ENCODE measurements at places on chromosomes 12 and 14.
A peak's percentile ranks its signal among the peaks of the same experiment; 100 is the strongest.

GRCh38 chr12:50508970-50509663 is 4.3 kb downstream of the DIP2B start:
- no peak for DNase-seq

DNA sequence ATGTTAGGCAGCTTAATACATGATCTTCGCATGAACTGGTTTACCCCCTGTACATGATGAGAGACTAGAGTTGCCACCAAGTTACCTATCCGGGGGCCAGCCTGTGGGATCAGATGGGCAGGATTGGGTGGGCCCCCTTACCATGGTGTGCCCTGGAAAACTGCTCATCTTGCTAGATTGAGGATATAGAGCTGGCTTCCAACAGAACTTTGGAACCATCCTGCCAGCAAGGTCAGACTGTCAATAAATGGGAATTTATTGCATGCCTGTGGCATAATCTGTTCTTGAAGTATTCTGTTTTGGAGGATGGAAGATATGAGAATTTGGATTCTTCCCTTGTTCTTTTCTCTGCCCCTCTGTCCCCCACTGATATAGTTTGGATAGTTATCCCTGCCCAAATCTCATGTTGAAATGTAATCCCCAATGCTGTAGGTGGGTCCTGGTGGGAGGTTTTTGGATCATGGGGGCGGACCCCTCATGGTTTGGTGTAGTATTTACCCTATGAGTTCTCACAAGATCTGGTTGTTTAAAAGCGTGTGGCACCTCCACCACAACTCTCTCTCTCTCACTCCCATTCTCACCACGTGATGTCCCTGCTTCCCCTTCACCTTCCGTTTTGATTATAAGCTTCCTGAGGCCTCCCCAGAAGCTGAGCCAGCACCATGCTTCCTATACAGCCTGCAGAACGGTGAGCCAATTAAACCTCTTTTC is 3.7 kb upstream of the TM9SF1 start:
- DNase-seq = no peak

DNA sequence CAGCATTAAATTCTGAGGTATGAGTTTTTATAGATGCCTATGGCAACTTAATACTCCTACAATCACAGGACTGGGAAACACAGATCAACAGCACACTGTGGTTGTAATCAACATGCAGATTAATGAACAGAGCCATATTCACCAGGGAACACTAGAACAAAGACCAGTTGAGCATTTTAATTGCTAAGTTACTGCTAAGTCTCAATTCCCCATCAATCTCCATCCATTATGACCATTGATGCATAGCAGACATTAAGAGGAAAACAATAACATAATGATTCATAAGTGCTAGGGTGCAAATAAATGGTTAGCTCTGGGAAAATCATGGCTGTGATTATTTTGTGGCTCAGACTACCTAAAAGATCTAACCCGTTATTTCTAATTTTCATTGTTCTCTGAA is 505.6 kb downstream of the TRHDE start:
- no peak for DNase-seq

GRCh38 chr12:41532072-41532471 is 344.0 kb downstream of the PDZRN4 start:
- DNase-seq = no peak

GRCh38 chr14:83433618-83434017 is 1900.0 kb upstream of the SEL1L start:
- no peak for DNase-seq

DNA sequence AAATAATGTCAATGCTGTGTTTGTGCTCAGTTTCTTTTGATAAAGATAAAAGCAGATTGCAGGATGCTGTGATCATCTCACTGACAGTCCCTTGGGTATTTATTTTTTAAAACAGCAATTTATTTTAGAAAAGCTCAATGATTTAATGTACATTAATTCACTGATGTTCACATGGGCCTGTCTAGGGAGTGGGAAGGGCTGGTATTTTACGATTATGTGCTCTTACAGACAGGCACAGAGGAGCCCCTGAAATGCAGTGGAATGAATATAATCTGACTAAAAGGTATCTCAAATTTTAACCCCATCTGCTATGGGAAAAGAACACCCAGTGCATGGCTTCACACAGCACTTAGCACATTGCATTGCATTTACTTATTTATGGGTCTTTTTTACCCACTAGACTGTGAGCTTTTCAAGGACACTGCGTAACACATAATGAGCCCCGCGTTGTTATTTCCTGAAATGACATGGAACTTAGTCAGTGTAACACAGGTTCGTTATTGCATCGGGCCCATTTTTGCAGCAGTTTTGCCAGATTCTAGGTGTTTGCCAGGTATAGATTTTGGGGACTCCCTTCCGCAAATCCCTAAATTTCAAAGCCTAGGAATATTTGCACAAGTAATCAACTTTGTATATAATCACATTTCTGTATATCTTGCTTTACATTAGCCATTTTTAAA is 425.3 kb upstream of the FBXO33 start:
- no peak for DNase-seq

DNA sequence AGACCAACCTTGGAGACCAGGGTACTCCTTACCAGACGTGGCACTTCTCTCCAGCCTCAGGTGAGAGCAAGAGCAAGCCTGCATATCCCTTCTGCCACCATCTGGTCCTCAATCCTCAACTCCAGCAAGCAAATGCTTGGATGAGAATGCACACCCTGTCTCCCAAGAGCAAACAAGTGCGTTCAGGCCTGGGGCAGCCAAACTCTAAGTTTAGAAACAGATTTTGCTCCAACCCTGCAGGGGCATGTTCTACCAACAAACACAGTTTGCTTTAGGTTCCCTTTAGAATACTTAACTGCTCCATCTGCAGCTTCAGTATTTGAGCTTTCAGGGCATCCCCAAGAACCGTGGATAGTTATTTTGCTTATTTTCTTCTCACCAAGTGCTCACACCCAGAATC is 55.9 kb upstream of the FICD start:
- no peak for DNase-seq

DNA sequence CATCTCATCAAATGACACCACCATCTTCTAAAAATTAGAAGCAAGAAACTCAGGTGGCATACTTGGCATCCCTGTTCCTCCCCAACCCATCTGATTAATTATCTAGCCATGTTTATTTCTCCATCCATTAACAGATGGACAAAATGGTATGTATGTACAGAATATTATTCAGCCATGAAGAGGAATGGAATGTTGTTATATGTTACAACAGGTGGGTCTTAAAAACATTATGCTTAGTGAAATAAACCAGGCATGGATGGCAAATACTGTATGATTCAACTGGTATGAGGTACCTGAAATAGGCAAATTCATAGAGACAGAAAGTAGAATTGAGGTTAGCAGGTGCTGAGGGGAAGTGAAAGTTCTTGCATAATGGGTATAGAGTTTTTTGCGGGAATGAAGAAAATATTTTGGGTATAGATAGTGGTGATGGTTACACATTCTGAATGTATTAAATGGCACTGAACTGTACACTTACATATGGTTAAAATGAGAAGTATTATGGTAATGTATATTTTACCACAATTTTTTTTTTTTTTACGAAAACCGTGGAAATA is 17.5 kb downstream of the YY1 start:
- peak; percentile 25 for DNase-seq

- no peak for DNase-seq
Observed at GRCh38 chr14:101828046-101828445, 66.5 kb downstream of the PPP2R5C start.

DNA sequence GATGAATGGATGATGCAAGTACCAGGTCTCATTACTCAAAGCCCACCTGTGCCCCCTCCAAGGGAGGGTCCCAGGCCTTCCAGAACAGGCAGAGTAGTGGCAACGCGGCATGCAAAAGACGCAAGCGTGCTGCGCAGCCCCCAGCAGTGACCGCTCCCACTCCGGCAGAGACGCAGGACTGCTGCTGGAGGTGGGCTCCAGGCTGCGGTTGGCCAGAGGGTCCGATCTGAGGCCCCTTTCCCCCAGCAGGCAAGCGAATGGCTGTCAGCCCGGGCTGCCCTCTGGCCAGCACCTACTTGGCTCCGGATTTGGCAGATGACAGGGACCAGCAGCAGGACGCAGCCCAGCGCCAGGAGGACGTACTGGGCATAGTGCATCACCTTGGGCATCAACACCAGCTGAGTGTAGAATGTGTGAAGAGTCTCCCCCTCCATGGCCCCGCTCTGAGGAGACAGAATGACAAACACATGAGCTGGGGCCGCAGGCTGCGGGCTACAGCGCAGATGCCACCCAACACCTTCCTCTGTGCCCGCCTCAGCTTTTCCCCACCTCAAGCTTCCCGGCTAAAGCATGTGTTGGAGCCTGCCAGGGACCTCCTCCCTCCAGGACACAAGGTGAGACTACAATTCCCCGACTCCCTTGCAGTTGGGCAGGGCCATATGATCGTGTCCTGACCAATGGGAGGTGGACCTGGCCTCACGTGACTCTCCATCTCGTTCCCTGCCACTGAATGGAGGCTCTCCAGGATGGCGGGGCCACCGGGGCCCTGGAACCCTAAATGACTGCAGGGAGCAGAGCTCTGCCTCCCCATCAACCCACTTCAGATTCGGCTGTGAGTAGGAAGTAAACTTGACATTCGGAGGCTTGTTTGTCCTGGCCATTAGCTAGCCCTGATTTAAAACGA is 77.4 kb downstream of the SCARB1 start:
- no peak for DNase-seq

DNA sequence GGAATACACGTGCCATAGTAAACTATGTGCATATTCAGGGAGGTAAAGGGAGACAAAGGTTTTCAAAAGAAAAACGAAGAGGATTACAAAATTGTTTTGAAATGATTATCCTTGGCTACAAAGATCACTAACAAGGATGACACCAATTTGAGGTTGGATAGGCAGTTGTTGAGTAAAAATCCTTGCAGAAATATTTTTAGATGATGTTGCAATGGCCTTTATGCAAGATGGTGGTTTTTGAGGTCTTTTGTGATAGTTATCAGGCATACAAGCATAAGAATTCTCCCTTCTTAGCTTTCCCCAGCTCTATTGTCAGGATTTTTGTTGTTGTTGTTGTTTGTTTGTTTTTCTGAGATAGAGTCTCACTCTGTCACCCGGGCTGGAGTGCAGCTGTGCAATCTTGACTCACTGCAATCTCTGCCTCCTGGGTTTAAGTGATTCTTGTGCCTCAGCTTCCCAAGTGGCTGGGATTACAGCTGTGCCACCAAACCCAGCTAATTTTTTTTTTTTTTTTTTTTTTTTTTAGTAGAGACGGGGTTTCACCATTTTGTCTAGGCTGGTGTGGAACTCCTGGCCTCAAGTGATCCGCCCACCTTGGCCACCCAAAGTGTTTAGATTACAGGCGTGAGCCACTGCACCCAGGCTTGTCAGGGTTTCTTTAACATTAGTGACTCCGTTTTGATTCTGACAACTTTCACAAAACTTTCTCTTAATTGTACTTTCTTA is 7.8 kb downstream of the RNASE1 start:
- DNase-seq = no peak

GRCh38 chr14:68403191-68404145 is 389.4 kb downstream of the ZFP36L1 start:
- no peak for DNase-seq

DNA sequence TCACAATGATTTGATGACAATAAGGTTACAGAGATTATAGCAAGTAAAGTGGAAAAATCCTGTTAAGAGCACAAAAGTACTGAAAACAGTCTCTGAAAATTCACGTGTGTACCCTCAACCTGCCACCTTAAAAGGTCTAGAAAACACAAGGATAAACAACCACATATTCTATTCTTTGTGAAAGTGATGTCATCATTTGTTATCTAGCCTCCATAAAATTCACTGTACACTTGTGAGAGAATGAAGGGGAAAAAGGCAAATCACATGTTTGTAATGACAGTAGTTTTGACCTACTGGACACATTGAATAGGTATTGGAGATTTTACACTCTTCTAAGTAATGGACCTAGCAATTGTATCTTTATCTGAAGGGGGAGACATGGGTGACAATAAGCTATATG is 4.0 kb downstream of the PTGDR start:
- DNase-seq = no peak

GRCh38 chr12:122028905-122029560 is 7.3 kb downstream of the BCL7A start:
- no peak for DNase-seq

- no peak for DNase-seq
Observed at GRCh38 chr14:80313806-80314205, 102.5 kb upstream of the DIO2 start.

GRCh38 chr14:90755661-90756304 is 60.4 kb downstream of the TTC7B start:
- no peak for DNase-seq

GRCh38 chr12:3964439-3964838 is 91.2 kb upstream of the PARP11 start:
- no peak for DNase-seq

DNA sequence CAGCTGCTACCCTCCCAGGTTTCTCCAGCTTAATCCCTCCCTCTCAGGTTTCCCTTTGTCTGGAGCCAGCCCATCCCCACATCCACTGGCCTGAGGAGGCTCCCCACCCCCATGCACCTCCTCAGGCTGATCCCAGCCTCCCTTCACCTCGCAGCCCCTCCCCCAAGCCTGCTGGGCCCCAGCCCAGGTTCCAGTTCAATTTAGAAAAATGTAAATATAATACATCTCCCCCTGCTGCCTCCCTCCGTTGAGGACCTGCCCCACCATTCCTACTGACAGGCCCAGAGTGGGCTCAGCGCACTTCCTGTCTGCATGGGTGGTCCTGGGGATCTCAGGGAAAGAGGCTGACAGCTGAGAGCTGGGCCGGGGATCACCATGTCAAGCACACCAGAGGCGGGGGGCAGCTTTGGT is 155.8 kb downstream of the NTF3 start:
- DNase-seq = no peak

- peak; percentile 48 for DNase-seq
Observed at GRCh38 chr14:59465316-59466135, at the start of gene GPR135. Gene GPR135 (minus strand): TSS chr14:59465380. CDS start chr14:59465226, 154 bp downstream.

DNA sequence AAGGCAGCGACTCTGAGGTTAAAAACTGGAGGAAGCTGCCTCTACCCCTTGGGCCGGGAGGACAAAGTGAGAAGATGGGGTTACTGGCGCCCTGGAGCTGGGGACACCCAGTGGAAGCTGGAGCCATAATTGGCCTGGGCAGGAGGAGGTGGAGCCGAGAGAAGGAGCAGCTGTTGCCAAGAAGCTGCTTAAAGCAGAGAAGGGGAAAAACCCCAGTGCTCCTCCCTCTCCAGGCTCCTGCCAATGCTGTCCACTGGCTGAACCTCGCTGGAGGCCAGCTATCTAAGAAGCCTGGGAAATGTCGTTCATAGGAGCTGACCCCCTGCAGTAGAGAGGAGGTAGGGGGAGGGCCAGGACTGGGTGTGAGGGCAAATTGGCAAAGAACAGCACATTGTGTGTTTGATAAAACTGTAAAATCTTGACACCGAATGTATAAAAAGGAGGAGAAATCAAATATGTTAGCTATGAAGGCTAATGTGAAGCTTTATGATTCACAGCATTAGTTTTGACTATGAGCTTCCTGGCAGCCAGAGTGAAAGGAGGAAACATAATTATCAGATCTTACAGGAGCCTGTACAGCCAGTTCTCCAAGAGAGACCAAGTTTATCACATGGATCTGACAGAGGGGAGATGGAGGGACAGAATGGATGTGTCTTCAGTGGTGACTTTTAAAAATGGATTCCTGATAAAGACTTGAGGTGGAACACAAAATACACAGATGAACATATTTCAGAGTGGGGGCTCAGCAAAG is 9.5 kb downstream of the HHIPL1 start:
- no peak for DNase-seq
